Activated T-cell treated with anti-CD3 and anti-CD28 coated beads for 24 hours (primary cell): ENCODE measurements at places on chromosomes 5 and 9.

- no peak for DNase-seq
These were observed 106.2 kb upstream of the FCN2 start for GRCh38 chr9:134774410-134774809.

GRCh38 chr5:84249918-84250630 is 134.6 kb downstream of the EDIL3 start:
- no peak for DNase-seq

GRCh38 chr9:137067860-137068538 is 2.4 kb downstream of the SAPCD2 start:
- peak; percentile 78 for DNase-seq

GRCh38 chr9:95494022-95494415 is 22.8 kb downstream of the PTCH1 start:
- DNase-seq: no peak

DNA sequence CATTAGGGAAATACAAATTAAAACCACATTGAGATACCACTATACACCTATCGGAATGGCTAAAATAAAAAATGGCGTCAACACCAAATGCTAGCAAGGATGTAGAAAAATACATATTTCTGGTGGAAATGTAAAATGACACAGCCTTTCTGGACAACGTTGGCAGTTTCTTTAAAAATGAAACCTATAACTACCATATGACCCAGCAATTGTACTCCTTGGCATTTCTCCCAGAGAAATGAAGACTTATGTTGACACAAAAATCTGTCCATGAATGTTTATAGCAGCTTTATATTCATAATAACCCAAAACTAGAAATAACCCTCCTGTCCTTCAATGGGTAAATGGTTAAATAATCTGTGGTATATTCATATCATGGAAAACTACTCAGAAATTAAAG is 188.7 kb upstream of the RAD23B start:
- DNase-seq: no peak
